ENCODE measurements at places on chromosomes 1 and 21.

GRCh38 chr1:23168079-23168444, 594 bp downstream of the LUZP1 start:
- no peak for DNase-seq

- DNase-seq = no peak
Observed at GRCh38 chr1:86084998-86085397, 71.6 kb downstream of the COL24A1 start.

DNA sequence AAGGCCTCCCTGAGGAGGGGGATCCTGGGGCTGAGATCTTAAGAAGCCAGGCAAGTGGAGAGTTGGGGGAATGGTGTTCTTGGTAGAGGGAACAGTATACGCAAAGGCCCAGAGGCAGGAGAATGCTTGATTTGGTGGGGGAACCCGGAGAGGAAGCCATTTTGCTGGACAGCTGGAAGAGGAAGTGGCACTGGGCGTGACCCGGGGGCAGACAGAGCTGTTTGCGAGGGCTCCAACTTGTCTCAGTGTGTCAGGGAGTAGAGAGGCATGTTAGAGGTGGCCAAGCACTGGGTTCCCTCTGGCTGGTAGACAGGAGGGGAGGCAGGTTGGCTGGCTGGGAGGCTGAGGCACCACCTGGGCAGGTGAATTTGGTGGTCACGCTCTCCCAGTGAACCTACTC, 96.3 kb upstream of the ACTL8 start:
- DNase-seq = no peak

DNA sequence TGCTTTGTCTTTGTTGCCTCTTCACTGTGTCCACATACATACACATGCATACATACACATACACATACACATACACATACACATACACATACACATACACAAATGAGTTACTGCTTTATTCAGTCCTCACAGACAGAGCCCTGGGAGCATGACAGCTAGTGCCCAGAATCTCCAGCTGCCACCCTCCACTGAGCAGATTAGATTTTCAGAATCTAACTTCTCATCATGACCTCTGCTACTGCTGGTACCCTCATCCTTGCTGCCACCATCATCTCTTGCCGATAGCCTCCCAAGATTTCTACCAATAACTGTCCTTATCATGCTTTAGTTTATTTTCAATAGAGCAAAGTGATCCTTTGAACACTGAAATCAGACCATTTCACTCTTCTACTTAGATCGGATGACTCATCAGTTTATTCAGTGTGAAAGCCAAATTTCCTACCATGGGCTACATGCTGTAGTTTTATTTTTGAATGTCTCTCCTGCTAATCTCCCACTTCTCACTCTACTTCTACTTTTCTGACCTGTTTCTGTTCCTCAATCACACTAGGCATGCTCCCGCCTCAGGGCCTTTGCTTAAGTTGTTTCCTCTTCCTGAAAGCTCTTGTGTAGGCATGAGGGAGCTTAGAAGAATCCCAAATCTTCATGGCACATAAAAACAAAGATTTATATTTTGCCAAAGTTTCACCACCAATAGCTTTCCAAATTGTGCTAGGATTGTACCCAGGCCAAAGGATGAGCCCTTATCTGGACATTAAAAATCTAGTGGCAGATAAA, 43.0 kb downstream of the ATP6V1G3 start:
- no peak for DNase-seq

DNA sequence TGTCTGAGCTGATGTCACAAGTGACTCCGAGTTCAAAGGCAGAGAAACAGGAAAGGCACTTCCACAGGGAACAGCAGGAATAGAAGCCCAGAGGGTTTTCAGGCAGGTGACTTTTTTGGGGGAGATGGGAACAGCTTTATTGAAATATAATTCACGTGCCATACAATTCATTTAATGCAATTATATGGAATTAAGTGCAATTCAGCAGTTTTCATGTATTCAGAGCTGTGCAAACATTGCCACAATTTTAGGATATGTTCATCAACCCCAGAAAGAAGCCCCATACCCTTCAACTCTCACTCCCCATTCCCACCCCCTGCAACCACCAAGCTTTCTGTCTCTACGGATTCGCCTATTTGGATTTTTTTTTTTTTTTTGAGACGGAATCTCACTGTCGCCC, 17.0 kb downstream of the KCNAB2 start:
- DNase-seq = no peak

DNA sequence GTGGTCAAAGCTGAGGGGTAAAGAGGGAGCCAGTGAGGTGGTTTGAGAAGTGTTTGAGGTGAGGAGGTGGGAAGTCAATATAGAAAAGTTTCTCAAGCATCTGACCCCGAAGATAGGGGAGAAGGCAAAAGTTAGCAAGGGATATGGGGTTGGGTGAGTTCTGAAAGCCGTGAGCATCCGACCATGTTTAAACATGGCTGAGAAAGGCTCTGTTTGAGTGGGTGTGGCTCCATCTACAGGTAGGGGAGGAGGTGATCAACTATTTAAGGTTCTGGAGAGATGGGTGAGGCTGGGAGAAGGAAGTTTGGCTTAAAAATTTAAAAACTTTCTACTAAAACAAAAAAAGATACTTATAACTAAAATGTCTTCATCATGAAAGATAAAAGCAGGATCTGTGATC, 273.8 kb downstream of the KCNJ6 start:
- no peak for DNase-seq

DNA sequence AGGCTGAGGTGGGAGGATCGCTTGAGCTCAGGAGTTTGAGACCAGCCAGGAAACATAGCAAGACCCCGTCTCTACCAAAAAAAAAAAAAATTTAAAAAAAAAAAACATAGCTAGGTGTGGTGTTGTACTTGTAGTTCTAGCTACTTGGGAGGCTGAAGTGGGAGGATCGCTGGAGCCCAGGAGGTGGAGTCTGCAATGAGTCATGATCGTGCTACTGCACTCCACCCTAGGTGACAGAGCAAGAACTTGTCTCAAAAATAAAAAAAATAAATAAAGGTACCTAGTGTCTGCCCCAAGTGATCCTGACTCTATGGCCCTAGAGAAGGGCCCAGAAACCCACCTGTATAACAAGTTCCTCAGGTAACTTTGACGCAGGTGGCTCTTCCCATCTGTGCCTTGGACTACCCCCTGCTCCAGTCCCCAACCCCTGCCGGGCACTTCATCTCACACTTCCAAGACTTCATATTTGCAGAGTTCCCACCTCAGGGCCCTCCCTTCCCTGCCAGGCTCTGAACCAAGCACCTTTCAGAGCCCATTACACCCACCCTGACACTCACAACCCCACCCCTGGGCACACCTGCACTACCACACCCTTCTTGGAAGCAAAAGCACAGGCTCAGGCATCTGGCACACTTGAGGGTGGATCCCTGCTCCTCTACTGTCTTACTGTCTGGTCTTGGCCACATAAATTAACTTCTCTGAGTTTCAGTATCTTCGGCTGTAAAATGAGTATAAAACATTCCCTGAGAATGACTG, 80.2 kb upstream of the KLHDC7A start:
- DNase-seq = no peak

- DNase-seq = no peak
Observed at GRCh38 chr1:54136269-54136896, 16.4 kb downstream of the CDCP2 start.

GRCh38 chr1:202809597-202810159, 1.1 kb upstream of the PCAT6 start:
- DNase-seq = no peak

GRCh38 chr1:205240569-205240968, 12.8 kb downstream of the TMCC2 start:
- DNase-seq = no peak

DNA sequence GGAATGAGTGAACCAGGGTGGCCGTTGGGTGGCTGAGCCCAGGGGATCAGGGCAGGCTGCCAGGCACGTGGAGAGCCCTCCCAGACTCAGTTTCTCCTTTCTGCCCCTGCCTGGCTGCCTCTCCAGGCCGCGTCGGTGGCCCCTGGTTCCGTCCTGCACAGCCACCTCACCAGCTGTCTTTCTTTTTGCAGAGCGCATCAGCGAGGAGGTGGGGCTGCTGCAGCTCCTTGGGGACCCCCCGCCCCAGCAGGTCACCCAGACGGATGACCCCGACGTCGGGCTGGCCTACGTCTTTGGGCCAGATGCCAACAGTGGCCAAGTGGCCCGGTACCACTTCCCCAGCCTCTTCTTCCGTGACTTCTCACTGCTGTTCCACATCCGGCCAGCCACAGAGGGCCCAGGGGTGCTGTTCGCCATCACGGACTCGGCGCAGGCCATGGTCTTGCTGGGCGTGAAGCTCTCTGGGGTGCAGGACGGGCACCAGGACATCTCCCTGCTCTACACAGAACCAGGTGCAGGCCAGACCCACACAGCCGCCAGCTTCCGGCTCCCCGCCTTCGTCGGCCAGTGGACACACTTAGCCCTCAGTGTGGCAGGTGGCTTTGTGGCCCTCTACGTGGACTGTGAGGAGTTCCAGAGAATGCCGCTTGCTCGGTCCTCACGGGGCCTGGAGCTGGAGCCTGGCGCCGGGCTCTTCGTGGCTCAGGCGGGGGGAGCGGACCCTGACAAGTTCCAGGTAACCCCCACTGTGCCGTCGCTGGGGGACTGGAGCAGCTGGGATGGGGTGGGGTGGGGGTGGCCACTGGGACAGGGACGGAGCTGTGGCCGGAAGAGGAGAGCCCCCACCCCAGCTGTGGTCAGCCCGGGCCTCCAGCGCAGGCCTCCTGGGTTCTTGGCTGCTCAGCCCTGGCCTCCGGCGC, 63.3 kb downstream of the COL18A1 start:
- no peak for DNase-seq

GRCh38 chr1:157124855-157125254, 13.3 kb downstream of the ETV3 start:
- DNase-seq = no peak

DNA sequence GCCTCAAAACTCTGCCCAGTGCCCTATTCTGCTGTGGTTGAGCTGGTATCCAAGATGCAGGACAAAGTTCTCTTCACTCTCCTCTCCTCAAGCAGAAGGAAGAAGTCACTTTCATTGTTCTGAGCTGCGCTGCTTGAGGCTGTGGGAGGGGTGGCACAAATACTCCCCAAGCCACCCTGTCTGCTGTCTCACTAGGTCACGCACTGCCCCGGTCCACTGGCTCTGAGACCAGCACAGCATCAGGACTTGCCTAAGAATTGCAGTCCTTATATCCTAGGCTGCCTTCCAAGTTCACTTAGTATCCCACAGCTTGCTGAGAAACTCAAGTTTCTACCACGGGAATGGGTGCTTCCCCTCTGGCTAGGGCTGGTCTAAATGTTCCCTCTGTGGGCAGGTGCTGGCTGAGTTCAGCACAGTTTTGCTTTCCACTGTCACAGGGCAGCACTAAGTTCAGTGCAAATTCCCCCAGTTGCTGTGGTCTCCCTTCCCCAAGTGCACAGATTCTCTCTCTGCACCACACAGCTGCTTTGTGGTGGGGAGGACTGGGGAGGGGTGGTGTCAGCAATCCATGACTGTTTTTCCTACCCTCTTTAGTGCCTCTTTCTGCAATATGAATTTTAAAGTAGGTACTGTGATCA, 32.4 kb downstream of the SLC9C2 start:
- DNase-seq = no peak

- DNase-seq = no peak
Observed at GRCh38 chr1:170377440-170377839, 154.5 kb upstream of the GORAB start.

GRCh38 chr1:180243517-180244221, 13.6 kb downstream of the LHX4 start:
- DNase-seq = no peak

DNA sequence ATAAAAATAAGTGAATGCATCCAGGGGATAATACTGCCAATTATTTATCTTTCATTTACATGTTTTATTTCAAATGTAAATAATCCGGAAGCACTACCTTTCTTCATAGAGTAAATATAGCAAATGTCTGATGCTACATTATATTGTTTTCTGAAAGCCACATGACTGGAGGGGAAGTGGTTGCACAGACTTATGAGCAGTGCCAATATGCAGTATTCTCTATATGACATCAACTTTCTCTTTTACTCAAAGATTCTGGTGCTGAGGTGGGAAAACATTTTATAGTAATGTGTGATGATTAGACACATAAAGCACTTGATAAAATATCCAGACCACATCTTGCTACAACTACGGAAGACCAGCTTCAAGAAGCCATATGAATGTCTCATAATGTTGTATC, 314.7 kb downstream of the NEGR1 start:
- DNase-seq = no peak

DNA sequence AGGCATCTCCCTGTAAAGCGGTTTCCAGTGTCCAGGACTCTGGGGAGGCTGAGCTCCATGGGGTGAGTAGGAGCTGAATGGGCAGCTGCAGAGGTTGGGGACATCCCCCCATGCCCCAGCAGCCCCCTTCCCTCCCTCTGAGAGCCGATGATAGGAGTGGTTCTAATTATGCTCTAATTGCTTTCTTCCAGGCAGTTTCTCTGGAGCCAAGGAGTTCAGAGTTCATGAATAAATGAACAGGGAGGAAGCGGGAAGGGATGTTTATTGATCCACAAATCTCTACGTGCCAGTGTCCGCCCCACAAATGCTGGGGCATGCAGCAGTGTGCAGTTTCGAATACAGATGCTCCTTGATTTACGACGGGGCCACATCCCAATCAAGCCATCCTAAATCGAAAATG, 15.6 kb downstream of the NKAIN1 start:
- no peak for DNase-seq

GRCh38 chr1:78779831-78780230, 130.2 kb downstream of the IFI44 start:
- no peak for DNase-seq

DNA sequence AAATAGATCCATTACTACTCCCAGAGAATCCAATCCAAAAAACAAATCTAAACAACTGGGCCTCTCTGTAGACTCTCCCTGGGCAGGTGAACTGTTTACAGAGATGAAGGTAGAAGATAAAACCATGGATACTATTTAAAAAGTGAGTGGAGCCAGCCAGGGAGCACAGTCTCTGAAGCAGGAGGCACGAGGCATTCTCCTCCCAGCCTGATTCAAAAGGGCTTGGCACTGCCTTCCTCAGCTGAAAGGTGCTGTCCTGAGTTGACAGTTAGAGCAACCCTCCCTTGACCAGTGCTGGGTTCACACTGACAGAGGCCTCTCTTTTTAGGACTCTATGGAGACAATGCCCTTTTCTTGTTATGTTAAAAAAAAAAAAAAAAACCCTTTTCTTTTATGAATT, 36.8 kb downstream of the HENMT1 start:
- DNase-seq = no peak

DNA sequence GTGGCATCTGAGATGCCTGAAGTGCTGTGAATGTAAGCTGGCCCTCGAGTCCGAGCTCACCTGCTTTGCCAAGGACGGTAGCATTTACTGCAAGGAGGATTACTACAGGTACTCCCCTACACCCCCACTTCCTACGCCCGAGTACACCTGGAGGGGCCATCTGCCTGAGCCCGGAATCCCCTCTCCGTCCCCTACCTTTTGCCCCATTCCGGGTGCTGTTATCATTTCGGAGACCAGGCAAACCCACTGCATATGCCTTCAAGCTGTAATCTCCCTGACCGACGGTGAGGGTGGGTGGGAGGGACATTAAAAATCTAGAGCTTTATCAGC, 2.9 kb downstream of the LHX9 start:
- no peak for DNase-seq

- no peak for DNase-seq
Observed at GRCh38 chr1:119720866-119721440, 9.2 kb downstream of the PHGDH start.

GRCh38 chr21:29939104-29939923, 482 bp downstream of the GRIK1 start:
- no peak for DNase-seq
